ENCODE measurements at places on chromosomes 6 and 20.

GRCh38 chr6:20709451-20709850 is 175.2 kb downstream of the CDKAL1 start:
- no peak for DNase-seq

- DNase-seq = no peak
Measured at GRCh38 chr20:49096203-49096730, 50.2 kb downstream of the CSE1L start.

DNA sequence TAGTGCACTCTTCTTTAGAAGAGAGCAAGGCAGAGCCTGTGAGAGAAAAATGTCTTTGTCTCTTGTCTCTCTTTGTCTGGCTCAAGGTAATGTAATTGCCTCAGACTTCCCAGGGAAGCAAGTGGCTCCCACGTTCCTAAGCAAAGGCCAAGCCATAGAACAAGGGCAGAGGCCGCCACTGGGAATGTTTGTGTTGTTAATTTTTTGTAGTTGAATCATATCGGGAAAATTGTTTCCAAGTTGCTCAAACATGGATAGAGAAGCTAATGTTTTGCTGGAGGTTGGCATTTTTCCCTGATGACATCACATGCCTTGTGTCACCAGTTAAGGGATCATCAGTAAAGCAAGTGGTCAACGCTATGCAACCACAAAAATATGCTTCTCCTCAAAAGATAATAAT is 211.5 kb upstream of the FOXA2 start:
- DNase-seq = no peak

DNA sequence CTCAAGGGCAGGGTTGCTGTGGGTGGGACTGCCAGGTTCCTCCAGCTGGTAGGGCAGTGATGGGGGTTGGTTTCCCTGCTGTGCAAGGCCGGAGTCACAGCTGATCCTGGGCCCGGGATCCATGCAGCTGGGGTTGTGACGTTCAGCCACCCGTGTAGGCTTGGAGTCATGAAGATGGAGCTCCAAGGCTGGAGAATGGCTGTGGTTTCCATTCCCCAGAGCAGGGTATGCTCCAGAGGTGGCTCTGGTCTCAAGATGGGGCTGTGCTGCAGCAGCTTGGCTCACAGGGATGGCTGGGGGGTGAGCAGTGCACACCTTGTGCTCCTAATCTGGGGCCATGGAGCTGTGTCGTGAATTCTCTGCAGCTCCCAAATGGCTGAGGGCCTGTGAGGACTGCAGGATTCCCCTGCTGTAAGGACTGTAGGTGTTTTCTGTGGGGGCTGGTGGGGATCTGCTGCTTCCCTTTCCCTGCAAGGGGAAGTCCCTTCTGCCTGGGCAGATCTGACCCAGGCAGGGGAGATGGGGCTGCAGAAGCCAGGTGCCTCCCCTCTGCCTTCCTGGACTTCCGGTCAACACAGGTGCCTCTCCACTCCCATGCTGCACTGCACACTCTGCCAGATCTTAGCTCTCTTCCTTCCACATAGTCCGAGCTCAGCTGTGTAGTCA is 15.9 kb downstream of the KIF25 start:
- DNase-seq = no peak

DNA sequence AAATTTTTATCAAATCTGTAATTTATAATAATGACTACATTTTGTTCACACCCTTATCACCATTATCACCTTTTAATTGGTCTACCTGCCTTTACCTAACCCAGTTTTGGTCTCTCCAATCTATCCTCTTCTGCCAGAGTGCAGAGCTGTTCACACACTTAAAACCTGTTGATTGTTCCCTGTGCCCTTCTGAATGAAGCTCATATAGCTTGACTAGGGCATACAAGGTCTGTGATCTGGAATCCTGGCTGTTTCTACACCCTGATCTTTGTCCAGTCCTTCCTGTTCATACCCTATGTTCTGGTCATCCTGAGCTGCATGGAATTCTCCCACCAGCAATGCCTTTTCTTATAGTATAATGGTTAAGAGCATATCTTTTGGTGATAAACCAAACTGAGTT is 28.9 kb upstream of the SUMO4 start:
- DNase-seq = no peak

DNA sequence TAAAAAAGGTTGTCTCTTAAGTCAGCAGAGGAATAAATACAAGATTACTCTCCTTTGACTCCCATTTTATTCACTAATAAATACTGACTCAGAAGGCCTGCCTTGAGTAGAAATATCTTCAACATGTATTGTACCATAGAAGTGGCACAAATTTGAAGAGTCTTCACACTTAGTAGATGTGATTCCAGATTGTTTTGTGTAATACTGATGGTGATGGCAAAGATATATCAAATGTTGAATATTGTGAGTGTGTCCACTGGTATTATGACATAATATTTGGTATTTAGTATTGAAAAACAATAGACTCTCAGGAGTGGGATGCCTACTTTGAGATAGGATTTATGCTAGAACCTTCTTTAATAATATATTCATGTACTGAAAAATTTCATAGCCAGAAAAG is 7.0 kb downstream of the ADGRB3 start:
- DNase-seq = no peak

DNA sequence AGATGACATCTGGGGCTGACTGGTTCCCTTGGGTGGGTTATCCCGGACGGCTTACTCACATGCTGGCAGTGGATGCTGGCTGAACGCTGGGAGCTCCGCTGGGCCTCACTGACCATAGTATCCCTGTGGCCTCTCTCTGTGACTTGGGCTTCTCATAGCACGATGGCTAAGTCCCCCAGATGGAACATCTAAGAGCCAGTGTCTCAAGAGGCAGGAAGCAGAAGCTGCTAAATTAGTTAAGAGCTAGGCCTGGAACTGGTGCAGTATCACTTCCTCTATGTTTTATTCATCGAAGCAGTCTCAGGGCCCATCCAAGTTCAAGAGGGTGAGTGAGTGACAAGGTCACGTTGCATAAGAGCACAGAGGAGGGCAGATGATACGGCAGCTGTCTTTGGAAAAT is 116.5 kb upstream of the LAMP5 start:
- no peak for DNase-seq

- DNase-seq = no peak
Measured at GRCh38 chr6:48535582-48536009, 424.6 kb upstream of the PTCHD4 start.

GRCh38 chr6:166268431-166268830 is 39.8 kb downstream of the PRR18 start:
- DNase-seq = no peak

DNA sequence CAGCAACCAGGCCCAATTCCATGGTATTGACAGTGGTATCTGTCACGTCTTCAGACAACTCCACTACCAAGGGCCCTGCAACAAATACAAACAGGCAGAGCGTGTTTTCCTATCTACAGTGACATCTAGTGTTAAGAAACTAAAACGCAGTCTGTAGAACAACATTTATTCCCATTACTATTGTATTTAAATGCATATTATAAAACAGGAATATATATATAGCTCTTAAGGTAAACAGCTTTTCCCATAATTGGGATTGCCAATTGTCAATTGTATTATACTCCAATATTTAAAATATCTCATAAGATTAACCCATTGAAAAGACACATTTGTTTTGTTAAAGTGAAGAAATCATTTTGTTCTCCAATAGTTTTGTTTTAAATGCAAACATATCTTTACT is 97.2 kb downstream of the KIF16B start:
- DNase-seq = peak; percentile 9

GRCh38 chr6:9507136-9507895 is 907.6 kb downstream of the TFAP2A start:
- no peak for DNase-seq

DNA sequence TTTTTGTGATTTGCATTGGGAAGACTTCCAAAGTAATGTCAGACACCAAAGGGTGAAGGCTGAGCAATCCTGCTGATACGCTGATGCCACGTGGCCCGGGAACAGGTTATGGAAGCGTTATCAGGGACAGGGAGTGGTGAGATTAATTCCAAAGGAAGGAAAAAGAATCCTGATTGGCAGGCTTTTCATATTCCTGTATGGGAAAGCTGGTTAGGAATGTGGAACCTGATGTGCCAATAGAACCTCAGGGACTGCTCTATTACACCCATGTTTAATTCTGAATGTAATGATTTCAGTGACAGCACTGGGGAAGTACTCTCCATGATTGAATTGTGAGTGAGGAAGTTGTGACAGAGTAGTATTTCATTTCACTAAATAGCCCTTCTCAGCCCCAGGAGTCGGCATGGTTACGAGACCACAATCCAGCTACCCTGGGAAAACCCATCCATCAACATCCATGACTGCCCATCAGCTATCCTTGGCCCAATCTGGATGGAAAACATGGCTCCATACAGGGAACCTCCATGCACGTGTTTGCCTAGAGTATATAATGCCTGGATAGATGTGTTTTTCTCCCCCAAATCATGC is 49.4 kb downstream of the F13A1 start:
- DNase-seq = no peak

GRCh38 chr20:51227744-51228143 is 204.8 kb upstream of the KCNG1 start:
- DNase-seq = no peak

- DNase-seq = no peak
Measured at GRCh38 chr6:148263010-148263409, 79.6 kb upstream of the SASH1 start.

DNA sequence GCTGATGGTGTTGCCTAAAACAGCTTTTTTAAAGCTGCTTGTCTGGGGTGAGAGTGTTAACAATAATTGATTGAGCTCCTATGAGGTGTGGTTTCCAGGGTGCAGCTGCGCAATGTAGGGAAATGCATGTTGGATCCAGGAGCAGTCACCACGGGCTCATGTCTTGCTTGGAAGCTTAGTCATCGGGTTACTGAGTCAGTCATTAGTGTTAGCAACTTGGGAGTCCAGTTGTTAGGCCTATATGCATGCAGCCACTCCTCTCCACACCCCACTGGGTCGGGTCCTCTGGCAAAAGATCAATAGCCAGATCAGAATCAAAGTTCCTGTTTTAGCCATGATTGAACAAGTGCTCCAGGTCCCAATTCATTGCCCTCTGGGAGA is 271.7 kb upstream of the CHD6 start:
- no peak for DNase-seq

GRCh38 chr6:132494954-132495353 is 18.0 kb downstream of the STX7 start:
- DNase-seq = no peak

DNA sequence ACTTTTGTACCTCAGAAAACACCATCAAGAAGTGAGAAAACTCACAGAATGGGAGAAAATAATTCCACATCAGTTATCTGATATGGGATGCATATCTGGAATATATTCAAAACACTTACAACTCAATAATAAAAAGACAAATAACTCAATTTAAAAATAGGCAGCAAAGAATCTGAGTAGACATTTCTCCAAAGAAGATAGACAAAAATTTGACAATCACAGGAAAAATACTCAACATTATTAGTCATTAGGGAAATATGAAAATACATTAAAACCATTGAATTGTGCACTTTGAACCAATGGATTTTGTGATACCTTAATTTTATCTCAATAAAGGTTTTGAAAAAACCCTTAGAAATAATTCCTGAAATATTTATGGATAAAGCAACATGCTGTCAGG is 36.9 kb upstream of the STMND1 start:
- no peak for DNase-seq

DNA sequence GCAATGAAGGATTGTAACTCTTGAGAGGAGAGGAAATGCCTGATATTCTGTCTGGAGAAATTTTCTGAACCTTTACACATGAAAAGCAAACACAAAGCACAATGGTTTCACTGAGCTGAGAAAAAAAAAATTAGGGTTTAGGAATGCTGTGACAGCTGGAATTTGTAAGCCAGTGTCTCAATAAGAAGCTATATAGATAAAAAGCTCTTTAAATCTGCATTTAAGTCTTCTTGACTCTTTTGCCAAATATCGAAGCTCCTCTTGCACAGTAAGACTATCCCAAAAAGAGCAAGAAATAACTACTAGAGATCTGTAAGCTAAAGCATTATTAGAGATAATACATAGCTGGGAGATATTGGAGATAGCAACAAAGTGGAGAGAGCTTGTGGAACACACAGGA is 1334.0 kb upstream of the CITED2 start:
- DNase-seq = no peak

DNA sequence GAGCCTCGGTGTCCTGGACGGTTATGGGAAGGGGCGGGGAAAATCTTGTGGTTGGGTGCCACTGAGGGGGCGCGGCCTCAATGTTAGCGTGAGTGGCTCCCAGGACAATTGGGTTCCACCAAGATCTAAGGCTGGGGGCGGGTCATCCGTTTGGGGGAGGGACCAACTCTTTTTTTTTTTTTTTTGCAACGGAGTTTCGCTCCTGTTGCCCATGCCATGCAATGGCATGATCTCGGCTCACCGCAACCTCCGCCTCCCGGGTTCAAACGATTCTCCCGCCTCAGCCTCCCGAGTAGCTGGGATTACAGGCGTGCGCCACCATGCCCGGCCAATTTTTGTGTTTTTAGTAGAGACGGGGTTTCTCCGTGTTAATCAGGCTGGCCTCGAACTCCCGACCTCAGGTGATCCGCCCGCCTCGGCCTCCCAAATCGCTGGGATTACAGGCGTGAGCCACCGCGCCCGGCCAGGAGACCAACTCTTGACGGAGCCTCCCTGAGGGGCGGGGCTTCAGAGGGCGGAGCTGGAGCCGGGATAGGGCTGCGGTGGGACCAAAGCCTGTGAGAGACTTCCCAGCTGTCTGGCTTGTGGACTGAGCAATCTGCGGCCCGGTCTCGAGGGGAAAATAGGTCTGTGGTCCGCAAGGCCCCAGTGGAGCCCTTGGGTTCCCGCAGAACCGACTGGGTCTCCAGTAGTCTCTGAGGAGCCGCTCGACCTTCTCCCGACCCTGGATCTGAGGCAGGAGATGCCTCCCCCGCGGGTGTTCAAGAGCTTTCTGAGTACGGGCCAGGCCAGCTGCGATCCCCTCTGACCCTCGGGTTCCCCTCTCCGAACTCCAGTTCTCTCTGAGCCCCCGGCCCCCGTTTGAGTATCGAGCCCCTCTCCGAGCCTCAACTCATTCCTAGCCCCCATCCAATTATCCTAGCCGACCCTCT is 1.1 kb downstream of the SPAG4 start:
- no peak for DNase-seq

- DNase-seq = no peak
Measured at GRCh38 chr6:63529498-63529897, 42.8 kb upstream of the LOC128125822 start.

GRCh38 chr6:114569669-114570068 is 226.8 kb upstream of the HS3ST5 start:
- no peak for DNase-seq

DNA sequence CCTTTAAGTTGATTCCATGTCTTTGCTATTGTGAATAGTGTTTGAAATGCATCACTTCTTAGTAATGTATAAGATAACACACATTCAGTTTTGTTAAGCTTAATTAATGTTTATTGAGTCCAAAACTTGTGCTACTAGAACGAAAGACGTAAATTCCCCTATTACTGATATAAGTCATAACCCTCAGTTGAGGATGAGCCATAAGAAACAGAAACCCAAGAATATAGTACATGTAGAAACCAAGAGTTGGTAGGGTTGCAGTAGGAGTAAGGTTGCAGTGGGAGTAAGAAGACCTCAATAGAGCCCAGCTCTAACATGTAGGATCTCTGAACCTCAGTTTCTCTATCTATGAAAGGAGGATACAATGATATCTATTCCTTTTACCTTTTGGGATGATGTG is 19.3 kb downstream of the CITED2 start:
- no peak for DNase-seq

GRCh38 chr6:19382676-19383075 is 454.5 kb upstream of the ID4 start:
- DNase-seq = no peak

GRCh38 chr20:15415908-15416307 is 1078.5 kb upstream of the FLRT3 start:
- DNase-seq = no peak

All from GM19239 (cell line).